DMS 273 treated with DMSO at 0.1 percent for 48 hours (cell line): ENCODE measurements at places on chromosomes 4 and X.
A peak's percentile ranks its signal among the peaks of the same experiment; 100 is the strongest.

DNA sequence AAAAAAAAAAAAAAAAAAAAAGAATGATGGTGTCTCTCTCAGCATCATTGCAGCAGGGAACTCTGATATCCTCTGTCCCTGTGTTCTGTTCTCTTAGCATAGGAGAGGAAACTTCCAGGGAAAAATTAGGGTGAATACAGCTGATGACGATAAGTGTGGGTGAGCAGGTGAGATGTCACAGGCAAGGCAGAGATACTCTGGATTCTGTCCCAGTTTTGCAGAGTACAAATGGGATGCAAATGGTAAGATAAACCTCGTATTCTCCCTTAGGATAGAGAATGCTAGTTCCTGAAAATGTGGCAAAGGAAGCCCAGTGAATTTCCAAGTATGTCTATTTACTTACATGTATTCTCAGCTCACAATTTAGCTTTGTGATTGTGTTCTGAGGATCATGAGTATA lies 671.6 kb upstream of the BOD1L1 start:
- no peak for DNase-seq

- DNase-seq: no peak
Observed at GRCh38 chrX:102720237-102721168, at the start of gene GPRASP3. TSS of gene GPRASP3 (plus strand) at chrX:102720743. CDS start at chrX:102748996, 28,253 bp downstream.

- DNase-seq: no peak
Observed at GRCh38 chr4:45518832-45519231, 605.0 kb downstream of the GABRG1 start.

DNA sequence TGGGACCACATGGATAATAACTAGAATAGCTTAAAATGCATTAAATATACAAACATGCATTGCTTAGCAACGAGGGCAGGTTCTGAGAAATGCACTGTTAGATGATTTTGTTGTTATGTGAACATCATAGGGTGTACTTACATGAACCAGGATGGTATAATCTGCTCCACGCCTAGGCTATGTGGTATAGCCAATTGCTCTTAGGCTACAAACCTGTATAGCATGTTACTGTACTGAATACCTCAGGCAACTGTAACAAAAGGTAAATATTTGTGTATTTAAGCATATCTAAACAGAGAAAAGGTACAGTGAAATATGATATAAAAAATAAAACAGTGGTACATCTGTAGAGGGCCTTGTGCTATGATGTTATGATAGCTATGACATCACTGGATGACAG lies 169.2 kb upstream of the IL15 start:
- no peak for DNase-seq

GRCh38 chr4:102632241-102633065 lies 128.3 kb downstream of the MANBA start:
- no peak for DNase-seq

DNA sequence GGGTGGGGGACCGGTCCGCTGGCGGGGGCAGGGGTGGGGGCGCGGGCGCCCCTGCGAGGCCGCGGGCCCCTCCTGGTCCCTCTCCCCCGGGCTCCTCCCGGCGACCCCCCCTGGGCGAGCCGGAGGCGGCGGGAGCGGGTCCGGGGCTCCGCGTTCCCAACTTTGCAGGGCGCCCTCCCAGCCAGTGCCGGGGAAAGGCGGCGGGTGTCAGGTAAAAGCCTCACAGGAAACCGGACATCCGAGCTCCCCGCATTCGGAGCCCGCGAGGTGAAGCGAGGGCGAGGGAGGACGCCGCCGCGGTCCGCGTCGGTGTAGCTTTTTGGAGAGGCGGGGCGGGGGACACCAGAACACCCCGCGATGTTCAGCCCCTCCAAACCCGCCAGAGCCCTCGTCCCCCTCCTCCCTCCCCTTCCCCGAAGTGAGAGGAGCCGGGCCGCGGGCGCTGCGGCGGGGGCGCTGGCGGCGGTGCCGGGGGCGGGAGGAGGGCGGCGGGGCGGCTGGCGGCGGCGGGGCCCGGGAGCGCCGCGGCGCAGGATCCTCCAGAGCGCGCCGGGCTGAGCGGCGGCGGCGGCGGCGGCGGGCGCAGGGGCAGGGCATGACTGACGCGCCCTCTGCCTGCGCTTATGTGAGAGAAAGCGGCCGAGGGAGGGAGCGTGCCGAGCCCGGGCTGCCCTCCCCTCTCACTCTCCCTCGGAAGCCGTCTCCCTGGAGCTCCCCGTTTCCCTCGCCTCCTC lies at the start of gene VEGFC:
VEGFC (minus strand) TSS at position 597 of the 734 bp plus-strand sequence. CDS start 611 bp downstream, outside the sequence.
- DNase-seq: no peak

GRCh38 chr4:173333658-173334084 lies 487 bp downstream of the HMGB2 start:
- no peak for DNase-seq

DNA sequence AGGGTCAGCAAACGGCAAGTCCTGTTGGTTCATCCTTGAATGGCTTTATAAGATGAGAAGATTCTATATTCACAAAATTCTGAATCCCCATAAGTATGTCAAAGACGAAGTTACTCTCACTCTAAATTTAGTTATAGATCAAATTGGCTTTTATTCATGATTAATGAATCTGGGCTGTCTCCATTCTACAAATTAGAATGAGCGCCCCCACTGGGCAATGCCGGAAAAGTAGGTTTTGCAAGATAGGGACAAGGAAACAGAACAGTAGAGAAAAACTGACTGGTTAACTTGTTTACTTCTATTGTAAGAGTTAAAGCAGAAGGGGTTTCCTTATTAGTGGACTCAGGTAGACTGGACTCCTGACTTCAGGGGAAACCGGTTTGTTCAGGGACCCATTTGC lies 100.3 kb downstream of the F11 start:
- DNase-seq: no peak

GRCh38 chrX:86148024-86148511 lies at the start of gene DACH2:
TSS of gene DACH2 (plus strand) at chrX:86148451.
- no peak for DNase-seq

GRCh38 chrX:129540722-129541184 lies 694 bp downstream of the OCRL start:
- DNase-seq: no peak

DNA sequence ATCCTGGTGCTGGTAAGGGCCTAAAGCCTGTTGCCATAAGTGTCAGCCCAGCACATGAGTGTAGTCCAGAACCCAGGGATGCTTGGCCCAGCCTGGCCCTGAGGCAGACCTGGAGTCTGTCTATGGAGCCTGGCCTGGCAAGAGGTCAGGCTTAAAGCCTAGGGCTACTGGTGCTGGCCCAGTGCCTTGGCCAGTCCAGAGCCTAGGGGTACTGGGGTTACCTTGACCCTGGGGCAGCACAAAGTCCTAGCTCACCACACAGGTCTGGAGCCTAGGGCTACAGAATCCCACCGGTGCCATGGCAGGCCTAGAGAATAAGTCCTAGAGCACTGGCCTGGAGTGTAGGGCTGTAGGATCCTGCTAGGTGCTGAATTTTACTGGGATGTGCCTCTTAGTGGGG lies 393.8 kb downstream of the MAGEE1 start:
- DNase-seq: no peak

GRCh38 chrX:2566055-2566454 lies 65.3 kb upstream of the DHRSX start:
- no peak for DNase-seq

DNA sequence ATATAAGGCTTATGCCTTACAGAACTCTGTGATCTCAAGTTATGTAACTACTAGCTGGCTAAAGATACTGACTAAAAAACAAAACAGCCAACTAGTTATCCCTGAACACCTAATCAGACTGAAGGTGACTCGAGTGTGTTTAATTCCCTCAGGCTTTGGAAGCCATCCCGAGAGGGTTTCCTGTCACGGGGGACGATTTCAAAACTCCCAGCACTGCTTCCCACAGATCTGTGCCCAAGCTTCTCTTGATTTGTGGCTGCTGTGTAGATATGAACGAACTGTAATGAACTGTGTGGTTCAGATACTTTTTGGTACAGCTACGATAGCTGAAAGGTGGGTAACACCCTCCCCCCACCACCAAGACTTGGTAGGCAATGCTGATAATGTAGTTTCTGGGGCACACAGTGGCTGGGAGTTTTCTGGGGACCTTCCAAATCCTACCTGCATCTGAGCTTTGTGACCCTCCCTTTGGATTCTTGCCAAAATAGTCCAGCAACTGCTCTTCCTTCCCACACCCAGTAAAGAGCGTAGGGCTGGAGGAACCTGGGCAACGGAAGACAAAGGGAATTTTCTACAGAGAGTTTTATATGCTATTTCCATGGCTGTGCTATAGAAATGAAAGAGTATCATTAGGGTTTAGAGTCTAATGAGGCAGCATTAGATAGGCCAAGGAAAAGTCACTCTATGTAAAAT lies 148.8 kb downstream of the MGST2 start:
- DNase-seq: no peak

GRCh38 chr4:124903995-124904722 lies 191.6 kb upstream of the ANKRD50 start:
- DNase-seq: peak; percentile 74

DNA sequence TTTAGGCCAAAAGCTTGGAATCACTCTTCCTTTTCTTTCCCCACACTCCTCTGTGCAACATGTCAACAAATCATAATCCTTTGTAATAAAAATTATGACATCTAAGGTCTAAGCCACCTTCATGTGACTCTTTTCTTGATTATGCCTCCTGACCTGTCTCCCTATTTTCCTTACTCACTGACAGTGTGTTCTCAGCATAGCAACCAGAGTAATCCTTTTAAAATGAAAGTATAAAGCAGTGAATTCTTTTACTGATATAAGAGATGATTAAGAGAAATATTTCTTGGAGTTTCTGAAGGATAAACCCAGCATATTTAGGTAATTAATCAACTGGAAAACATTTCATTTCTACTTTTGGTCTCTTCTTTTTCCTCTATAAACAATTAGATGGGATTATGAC lies 44.7 kb downstream of the USO1 start:
- no peak for DNase-seq

- no peak for DNase-seq
Observed at GRCh38 chr4:187172340-187172761, 448.7 kb upstream of the FAT1 start.

DNA sequence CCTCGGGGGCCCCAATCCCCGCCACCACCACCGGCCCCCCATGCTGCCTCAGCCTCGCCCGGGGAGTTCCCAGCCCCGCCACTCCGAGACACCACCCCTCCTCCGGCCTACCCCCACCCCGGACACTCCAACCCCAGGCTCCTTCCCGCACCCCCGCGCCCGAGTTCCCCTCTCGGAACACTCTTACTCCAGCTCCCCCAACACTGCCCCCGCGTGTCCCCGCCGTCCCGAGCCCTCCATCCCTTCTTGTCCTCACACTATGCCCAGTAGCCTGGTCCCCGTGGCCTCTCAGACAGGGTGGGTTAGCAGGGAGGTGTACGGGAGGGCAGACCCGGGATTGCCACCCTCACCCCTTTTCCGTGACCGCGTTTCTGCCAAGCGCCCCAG lies 276.1 kb downstream of the BCOR start:
- DNase-seq: no peak

- no peak for DNase-seq
Observed at GRCh38 chr4:112926819-112927218, 122.6 kb upstream of the ANK2 start.

DNA sequence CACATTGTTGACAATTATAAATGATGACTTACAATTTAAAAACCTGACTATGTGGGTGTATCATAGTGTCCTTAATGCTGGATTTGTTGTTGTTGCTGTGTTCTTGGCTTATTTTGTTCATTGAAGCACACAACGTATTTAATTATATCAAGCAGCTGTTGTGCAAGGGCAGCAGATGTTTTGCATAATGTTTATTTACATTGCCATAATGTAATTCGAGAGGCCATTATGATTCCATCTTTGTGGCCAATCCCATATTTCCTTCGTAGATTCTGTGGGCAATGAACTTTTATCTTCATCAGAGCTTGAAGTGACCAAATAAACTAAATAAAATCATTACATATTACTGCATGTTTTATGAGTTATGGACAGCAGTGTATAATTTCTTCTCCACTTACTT lies 422.6 kb upstream of the GALNTL6 start:
- no peak for DNase-seq

DNA sequence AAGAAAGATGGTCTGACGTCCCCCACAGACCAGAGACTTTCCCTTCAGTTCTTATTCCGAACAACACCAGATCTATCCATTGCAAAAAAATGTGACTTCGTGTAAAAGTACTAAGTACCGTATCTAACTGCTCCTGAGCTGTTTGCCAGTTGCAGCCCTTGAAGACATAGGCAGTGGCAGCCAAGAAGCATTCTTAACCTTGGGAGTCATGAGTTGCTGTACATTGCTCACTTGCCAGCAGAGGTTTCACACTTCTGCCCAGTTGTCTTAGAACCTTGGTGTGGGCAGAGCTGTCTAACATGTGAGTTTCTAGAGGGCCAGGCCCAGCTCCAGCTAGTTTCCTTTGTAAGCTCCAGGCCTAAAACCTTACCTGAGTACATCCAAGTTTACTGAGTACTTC lies 10.5 kb upstream of the CHRDL1 start:
- DNase-seq: no peak

- no peak for DNase-seq
Observed at GRCh38 chr4:28221536-28221935, 1360.9 kb downstream of the STIM2 start.

GRCh38 chrX:38095971-38096529 lies 89.7 kb downstream of the SYTL5 start:
- DNase-seq: no peak

GRCh38 chr4:79611026-79611425 lies 203.0 kb upstream of the GK2 start:
- DNase-seq: no peak

DNA sequence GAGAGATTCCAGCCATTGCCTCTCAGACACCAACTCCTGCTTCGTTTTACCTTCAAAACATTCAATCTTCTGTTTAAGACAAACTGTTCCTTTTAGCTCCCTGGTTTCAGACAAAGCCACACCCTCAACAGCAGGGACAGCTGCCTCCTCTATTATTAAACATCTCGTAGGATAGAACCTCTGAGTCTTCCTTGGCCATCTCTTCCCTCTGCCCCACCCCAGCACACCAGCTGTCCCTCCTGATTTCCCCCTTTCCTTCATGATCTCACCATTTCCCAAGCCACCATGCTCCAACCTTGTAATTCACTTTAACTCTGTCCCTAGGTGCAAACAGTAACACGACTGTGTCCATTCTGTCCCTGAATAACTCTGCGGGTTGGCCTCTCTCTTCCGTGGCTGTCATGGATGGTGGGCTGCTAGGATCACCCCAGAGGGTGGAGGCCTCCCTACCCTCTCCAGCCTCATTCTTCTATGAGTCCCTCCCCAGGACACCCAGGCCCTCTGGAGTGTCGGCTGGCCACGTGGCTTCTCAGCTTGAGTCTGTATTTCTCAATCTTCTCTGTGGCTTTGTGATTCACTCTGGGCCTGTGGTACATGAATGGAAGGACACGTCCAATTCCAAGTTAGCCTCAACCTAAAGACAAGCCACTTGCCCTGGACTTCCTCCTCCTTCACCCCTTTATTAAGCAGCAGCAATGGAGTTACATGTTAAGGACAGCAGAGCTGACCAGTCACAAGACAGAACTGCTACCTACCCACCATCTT lies 349.9 kb downstream of the FBXW7 start:
- DNase-seq: no peak
